ENCODE measurements at places on chromosomes 2 and 18.

DNA sequence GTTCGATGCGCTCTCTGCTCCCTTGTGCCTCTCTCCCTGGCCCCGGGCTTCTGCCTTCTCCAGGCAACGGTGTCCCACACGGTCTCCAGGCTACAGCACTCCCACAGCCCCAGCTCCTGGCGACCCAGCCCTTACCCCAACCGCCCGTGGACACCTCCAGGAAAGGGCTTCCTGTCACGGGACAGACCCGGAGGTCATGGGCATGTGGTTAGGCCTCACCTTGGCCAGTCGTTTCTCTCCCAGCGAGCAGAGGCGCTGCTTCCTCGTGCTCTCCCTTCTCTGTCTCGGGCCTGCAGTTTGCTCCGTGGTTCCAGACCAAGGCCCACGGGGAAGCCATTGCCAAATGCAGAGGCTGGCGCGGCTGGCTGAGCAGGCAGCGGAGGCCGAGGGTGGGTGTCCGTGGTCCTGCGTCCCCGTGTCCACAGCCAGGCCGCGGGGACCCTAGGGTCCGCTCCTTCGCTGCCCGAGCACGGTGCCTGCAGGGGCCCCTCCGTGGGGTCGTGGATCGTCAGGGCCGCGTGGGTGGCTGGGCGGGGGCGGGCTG, 61.0 kb upstream of the IL1RL1 start:
- no peak for DNase-seq

- no peak for DNase-seq
Measured at GRCh38 chr2:182625814-182626213, 90.2 kb upstream of the DNAJC10 start.

GRCh38 chr2:173983391-173983871, 18.3 kb upstream of the SP3 start:
- DNase-seq: no peak

GRCh38 chr2:32688541-32688940, 60.7 kb downstream of the TTC27 start:
- DNase-seq: peak; percentile 23

GRCh38 chr2:12261986-12262680, 454.6 kb upstream of the TRIB2 start:
- DNase-seq: no peak

GRCh38 chr2:170968205-170969003, 39.4 kb downstream of the GORASP2 start:
- DNase-seq: no peak

- DNase-seq: no peak
Measured at GRCh38 chr2:72719416-72719815, 106.4 kb downstream of the EXOC6B start.

DNA sequence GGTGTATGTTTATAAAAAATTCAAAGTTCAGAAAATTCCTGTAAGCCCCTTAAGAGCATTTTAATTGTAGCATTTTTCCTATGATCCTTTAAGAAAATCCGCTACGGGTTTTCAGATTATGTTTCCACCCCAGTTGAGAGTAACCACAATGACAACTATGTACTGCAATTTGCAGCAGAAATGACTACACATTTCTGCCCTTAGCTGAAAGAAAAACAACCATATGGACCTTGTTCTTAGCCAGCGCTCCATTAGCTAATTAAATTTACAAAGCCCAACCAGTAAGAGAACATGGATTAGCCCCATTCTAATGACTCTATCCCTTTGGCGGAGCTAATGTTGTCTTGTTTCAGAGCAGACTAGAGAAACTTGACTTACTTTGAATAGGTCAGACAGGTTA, 247.6 kb downstream of the SLC8A1 start:
- DNase-seq: no peak

DNA sequence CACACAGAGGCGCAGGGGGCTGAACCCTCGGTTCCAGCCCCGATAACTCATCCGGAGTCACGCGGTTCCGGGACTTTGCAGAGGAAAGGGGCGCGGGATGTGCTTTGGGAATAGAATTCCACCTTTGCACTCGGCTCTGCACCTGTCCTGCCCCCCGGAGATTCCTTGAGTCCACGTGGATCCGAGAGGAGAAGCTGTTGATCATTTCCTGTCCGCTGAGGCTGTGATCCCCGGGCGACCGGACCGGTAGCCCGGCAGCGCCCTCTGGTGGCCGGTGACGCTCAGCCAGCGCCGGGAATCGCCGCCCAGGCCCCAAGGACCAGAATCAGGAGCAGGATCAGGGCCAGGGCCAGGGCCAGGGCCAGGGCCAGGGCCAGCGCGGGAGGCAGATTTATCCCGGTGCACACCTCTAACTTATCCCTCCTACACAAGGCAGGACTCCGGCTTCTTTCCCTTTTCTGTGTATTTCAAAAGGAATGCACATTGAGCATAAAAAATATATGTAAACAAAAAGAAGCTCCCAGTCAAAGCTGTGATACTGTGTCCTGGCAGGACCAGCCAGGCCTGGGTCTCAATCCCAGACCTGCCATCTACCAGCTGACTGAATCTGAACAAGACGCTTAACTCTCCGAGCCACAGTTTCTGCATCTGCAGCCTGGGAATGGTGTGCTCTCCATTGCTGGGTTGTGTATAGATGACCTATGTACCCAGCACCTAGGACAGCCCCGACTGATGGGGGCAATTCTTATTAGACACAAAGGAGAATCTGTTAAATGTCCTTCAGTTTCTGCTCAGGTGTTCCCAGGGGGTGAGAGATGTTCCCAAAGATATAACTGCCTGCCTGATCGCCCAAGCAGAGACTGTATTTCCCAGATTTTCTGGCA, 8.5 kb upstream of the SPATA3 start:
- no peak for DNase-seq

DNA sequence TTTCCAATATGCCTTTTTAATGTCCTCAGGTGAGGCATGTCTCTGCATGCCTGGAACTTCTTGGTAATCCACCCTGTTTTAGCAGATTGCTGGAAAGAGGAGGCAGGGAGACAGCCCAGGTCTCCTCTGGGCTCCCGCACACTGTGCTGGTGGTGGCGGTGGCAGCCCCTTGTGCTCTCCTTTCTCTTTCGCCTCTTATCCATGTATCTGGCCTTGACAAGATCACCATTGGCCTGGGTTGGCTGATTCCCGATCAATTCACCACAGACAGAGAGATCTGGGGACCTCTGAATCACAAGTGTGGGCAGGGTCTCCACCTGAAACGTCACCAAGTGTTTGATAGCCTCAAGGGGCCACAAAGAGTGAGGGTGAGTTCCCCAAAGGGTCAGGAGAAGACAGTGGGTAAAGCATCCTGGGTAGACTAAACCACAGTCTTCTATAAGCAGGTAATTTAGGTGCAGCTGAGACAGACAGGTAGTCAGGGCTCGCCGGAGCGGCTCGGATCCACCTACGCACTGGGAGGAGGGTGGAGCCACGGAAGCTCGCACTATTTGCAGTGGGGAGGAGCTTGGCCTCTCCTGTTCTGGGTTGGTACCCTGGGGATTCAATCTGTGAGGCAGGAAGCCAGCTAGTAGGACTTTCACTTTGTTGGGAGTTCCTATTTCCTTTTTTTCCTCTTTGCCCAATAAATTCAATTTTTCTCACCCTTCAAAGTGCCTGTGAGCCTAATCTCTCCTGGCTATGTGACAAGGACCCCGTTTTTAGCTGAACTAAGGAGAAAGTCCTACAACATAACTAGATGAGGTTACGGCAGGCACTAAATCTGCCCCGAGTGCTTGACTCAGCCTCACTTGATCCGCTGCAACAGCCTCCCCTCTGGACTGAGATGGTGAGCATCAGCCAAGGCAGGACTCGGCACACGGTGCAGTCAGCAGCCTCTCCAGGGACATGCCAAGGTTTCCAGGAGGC, 57.6 kb downstream of the SLC4A3 start:
- no peak for DNase-seq

DNA sequence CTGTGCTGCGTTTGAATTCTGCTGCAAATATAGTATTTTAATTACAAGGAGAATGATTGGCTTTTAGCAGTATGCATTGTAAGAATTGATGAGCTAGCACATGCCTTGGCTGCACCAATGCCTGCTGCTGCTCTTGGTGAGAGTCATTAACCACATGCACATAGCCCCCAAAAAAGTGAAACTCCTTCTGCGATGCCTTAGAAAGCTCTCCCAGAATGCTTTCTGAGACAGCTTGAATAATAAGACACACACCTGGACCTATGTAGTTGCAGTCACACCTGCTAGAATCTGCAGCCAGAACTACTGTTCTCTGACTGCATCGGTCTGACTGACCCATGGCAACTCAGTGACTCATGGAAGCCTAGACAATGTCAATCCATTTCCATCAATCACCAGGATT, 170.1 kb upstream of the DDX18 start:
- no peak for DNase-seq

DNA sequence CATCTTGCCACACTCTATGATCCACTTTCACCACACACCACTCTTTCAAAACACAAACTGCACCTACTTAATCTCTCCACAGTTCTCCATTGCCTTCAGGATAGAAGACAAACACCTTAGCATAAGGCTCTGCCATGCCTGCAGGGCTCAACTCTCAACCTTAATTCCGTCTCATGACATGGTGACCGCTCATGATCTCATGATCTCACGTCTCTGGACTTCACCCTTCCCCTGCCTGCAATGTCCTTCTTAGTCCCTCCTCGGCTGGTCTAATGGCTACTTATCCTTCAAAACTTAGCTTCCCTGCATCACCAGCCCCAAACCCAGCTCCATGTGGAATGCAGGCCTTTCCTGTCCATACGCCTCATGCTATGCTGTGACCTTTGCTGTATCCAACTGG, 85.3 kb downstream of the ACVR1 start:
- DNase-seq: no peak

DNA sequence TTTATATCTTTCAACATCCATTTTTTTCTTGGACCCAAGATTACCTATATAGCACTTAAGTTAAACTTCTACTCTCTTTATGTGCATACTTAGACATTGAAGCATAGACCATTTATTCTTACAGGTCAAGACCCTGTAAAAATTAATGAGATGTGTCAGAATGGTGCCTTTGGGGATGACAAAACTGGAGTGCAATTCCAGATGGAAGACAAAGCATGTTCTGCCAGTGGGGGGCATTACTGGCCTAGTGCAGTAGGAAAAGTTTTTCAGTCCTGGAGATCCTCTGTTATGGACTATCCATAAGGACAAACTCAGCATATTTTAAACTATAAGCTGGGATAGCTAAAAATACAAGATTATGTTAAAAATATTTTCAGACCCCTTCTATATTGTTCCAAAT, 57.8 kb upstream of the MMADHC start:
- no peak for DNase-seq

DNA sequence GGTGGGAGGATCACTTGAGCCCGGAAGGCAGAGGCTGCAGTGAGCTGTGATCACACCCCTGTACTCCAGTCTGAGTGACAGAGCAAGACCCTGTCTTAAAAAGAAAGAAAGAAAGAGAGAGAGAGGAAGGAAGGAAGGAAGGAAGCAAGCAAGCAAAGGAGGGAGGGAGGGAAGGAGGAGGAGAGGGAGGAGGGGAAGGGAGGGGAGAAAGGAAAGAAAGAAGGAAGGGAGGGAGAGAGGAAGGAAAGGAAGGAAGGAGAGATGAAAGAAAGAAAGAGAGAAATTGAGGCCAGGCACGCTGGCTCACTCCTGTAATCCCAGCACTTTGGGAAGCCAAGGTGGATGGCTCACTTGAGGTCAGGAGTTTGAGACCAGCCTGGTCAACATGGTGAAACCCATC, 2.3 kb upstream of the NCKAP1 start:
- DNase-seq: no peak

- no peak for DNase-seq
Measured at GRCh38 chr2:134153294-134153880, 100.5 kb upstream of the MGAT5 start.

DNA sequence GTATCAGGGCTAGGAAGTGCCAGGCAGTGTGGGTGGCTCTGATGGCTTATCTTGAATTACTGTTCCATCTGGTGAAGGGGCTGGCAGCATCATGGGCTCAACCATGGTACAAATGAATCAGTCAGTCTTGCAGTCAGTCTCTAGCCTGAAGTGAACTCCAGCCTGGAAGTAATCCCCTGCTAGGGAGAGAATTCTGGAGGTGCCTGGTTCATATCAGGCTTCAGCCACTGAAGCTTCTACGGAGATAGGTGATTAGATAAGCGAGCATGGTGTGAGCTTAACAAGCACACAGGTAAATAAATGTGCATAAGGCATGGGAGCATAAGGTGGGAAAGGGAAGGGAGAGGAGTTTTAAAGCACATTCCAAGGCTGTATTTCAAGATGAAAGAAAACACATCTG, 541.7 kb downstream of the MBD2 start:
- DNase-seq: no peak
